ENCODE measurements at places on chromosomes 5 and 9. TPM values are rescaled to one million over a fixed set of nuclear protein-coding genes. Genes with fewer than 3 reads are reported as not detected.

PKD2L2 gene
- not detected for polyA plus RNA-seq

SEMA6A gene
- polyA plus RNA-seq = 6.2 TPM

FAM169A gene
- polyA plus RNA-seq = 0.25 TPM

ZNF300 gene
- polyA plus RNA-seq = 3.4 TPM

SLC12A2 gene
- 2.8 TPM for polyA plus RNA-seq

HAPLN1 gene
- 0.04 TPM for polyA plus RNA-seq

ANKRD33B gene
- 1.0 TPM for polyA plus RNA-seq

SPATA31D4 gene
- polyA plus RNA-seq = not detected

PTGDS gene
- 158 TPM for polyA plus RNA-seq

CDH12 gene
- polyA plus RNA-seq = not detected

SFXN1 gene
- 18.2 TPM for polyA plus RNA-seq

NEUROG1 gene
- polyA plus RNA-seq = not detected

SLC27A4 gene
- polyA plus RNA-seq = 23.3 TPM

SLC36A2 gene
- not detected for polyA plus RNA-seq

TLX3 gene
- polyA plus RNA-seq = not detected

SPINK4 gene
- polyA plus RNA-seq = not detected

BHMT2 gene
- polyA plus RNA-seq = 1.0 TPM

INSYN2B gene
- polyA plus RNA-seq = not detected

TMEM250 gene
- polyA plus RNA-seq = 35.8 TPM

SHLD3 gene
- polyA plus RNA-seq = 2.2 TPM

NUTM2G gene
- not detected for polyA plus RNA-seq

FBP2 gene
- 0.02 TPM for polyA plus RNA-seq

DOCK2 gene
- 9.6 TPM for polyA plus RNA-seq

NR6A1 gene
- 1.5 TPM for polyA plus RNA-seq

IRX2 gene
- polyA plus RNA-seq = 11.5 TPM

ERBIN gene
- polyA plus RNA-seq = 26.3 TPM

CCL28 gene
- polyA plus RNA-seq = 3.5 TPM

DIRAS2 gene
- 0.02 TPM for polyA plus RNA-seq

IFNK gene
- not detected for polyA plus RNA-seq

FSTL4 gene
- 0.08 TPM for polyA plus RNA-seq

RNF208 gene
- polyA plus RNA-seq = 3.1 TPM

Measured in lung (tissue), 17 donors.